Activated CD4-positive, alpha-beta T cell treated with anti-CD3 and anti-CD28 coated beads, Interleukin-2, Interleukin-6, amounts not matched to agents 100 ng/mL and 50 ng/mL, durations not matched to agents 16 hours and 8 hours (primary cell): ENCODE measurements at places on chromosomes 4 and X.
A peak's percentile ranks its signal among the peaks of the same experiment; 100 is the strongest.

DNA sequence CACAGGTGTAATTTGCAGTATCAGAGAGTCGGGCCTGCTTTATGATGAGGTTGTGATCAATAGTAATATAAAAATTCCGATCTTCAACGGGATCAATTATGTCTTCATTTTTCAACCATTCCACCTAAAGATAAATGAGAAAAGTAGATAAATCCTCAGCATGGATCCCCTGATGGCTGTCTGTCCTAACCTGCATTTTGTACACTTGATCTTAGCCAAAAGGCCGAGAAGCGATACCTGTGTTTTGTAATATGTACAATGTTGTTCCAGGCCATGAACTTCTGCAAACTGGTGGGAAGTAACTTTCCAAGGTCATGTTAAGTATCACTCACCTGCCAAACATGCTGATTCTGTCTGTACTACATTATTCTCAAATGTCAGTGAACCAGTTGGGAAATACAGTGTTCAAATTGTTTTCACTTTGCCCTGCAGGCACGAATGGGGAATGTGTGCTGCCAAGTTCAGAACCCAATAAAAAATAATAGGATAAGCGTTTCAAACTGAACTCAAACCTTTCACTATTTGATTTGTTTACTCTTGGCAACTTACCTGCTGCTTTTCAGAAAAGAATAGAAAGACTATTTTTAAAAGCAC lies 298.1 kb downstream of the UNC5C start:
- no peak for DNase-seq

DNA sequence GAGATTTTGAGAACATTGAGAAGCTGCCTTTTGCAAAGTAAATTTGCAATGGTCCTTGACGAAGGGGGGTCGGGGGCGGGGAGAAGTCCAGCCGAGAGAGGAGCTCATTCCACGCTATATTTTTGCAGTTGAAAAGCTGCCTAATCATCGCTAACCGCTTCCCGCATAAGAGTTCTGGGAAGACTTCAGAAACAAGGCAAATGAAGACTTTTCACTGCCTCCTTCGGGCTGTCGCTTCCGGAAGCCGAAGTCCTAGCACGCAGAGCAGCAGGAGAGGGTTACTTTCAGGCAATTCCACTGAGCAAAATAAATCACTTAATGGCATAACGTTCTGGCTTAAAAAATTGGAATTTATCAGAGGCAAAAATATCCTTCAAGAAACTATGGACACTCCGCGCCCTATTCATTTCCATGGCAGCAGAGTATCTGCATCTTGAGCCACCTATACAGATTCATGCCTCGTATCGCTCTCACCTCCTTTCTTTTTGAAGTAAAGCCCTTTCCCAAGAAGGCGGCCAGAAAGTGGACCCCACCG lies 2.6 kb upstream of the LRAT start:
- no peak for DNase-seq

DNA sequence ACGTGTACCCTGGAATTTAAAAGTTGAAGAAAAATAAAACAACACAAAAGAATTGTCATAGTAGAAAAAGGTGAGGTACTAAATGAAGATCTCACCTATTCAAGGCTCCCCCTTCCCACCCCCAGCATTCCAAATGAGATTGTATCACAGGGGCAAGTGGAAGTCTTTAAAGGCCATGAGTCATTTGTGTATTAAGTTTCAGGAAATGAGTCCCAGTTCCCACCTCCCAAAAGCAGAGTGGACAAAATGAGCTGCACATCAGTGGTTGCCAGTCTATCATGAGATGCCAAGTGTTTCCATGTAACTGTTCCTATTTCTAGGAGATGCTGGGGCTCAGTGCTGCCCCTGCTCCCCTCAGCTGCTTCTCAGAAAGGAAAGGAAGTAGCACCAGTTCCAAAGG lies 20.1 kb downstream of the ARHGEF9 start:
- DNase-seq, result no peak

DNA sequence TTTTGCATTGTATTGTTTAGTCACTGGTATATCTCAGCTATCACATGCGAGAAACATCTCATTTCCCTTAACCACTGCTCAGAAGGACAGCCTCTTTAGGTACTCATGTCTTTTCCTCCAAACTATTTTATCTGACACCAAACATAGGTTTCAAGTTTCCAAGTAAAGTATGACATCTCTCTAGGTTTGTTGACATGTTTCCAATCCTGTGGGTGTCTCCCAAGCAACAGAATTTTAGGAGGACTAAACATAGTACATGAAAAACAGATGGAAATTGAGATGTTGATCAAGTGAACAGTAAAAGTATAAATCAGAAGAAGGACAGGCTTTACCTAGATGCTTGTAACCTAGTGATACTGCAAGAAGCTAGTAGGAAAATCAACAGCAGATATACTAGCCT lies 371.4 kb downstream of the DTHD1 start:
- DNase-seq, result no peak

DNA sequence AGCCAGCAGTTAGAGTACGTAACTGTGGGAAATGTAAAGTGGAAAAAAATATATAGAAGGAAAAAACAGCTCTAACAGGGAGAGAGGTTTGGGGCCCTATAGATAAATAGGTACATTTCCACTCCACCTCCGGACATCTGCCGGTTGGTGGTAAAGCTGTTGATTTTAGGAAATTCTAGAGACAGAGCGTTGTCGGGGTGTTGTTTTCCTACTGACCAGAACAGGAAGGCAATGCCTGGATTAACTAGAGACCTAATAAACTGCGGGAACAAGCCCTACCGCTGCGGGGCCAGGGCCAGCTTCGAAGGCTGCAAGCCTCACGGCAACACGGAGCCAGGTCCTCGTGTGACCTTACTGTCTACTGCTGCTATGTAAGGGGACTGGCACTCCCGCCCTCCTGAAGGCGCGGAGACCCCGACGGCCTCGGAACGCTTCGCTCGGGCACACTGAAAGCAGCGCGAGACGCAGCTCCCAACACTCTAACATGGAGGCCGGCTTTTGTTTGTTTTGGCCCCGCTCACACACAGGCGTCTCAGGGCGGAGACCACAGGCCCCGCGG lies 702 bp upstream of the CDKN2AIP start:
- DNase-seq, result peak; percentile 47

DNA sequence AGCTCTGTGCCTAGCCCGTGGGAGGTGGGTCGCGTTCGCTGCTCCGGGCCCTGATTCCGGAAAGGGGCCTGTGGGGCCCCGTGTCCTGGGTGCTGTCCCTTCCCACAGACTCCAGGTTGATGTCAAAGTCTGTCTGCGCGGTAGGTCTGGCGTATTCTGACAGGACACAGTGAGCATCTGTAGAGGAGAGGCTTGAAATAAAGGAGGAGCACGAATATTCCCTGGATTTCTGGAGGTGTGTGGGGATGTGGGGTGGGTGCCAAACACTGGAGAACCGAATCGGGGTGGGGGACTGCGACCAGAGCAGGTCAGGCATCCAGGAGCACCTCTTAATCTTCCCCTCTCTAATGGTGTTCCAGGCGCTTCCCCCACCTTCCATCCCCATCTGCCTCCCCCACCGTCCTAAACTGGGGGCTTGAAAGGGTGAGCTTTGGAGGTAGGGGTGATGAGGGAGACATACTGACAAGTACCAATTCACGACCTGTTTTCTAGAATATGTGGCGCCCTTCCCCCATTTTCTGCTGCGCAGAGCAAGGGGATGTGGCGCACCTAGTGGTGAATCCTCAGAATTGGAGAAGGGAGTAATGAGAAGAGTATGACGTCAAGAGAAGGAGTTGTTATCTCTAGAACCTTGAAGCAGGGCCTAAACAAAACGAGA lies 877 bp downstream of the GPRASP1 start:
- peak; percentile 39 for DNase-seq
